ENCODE measurements at places on chromosomes 2 and 18.

DNA sequence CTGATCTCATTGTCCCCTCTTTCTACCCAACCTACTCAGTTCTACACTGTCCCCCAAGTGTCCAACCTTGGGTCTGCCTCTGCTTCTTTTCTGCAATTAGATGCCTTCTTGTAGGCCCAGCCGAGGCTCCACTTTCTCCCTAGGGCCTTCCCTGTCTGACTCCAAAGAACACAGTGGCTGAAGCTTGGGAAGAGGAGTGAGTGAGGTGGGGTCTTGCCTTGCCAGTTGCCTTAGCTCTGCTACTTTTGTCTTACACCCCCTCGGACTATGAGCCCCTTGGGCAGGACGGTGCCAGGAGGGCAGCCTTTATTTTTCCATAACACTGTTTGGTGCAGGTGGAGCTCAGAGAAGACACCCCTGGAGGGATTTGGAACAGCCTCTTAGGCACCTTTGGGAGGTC, 345.1 kb downstream of the CYP26B1 start:
- DNase-seq: no peak

DNA sequence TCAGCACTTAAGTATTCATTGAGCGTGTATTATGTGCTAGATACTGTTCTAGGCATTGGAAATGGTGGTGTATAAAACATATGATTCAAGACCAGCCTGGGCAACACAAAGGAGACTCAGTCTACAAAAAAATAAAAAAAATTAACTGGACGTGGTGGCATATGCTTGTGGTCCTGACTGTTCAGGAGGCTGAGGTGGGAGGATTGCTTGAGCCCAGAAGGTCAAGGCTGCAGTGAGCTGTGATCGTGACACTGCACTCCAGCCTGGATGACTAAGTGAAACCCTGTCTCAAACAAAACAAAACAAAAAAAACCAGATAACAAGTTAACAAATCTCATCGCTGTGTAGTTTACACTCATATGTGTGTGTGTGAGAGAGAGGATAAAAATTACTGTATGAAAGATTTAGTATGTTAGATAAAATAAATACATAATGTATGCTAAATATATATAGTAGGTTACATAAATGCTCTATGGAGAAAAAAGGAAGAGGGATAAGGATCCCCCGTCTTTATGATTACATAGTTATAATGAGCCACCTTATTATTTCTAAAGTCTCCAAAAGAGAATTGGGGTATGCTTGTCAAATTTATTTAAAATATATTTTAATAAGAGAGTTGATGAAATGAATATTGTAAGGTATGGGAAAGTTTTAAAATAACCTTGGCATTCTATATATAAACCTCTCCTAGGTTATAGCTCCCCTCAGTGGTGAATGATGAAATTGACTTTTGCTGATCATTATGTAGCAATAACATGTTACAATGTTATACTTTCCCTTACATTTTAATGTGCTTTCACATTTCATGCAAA, 69.2 kb downstream of the EHBP1 start:
- DNase-seq: no peak

DNA sequence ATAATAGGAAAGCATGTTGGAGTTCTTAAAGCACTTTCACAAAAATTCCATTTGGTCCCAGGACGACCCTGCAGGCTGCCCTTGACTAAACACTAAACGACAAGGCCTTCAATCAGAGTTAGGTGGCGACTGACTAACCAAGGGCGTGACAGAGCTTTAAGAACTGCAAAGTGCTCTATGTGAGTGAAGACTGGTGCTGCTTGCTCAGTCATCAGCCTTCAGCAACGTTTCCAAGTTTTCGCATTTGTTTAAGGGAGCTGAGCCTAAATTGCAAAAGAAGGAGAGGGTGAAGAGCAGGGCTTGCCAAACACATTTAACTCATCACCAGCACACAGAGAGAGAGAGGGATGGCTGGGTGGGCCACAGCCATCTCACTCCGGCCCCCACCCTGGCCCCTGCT, 204.7 kb upstream of the PID1 start:
- DNase-seq: no peak

- no peak for DNase-seq
Observed at GRCh38 chr2:54559006-54559445, 102.9 kb downstream of the SPTBN1 start.

DNA sequence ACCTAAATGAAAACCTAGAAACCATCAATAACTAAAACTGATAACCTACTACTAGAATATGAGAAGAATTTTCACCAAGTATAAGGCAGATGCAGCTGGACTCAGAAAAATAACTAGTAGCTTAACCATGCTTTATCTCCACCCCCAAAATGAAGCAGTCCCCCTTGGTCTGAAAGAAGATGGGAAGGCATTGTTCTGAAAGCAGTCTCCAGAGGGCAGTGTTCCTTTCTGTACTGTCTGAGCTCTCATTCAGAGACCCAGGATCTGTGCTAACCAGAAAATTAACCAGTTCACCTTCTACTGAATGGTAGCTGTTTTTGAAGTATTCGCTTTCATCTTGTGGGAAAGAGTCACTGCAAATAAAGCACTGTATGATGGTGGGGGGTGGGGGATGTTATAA, 273.0 kb downstream of the PDE11A start:
- no peak for DNase-seq

GRCh38 chr2:201452058-201452921, 750 bp downstream of the STRADB start:
- no peak for DNase-seq

- no peak for DNase-seq
Observed at GRCh38 chr18:4107049-4107467, 348.0 kb downstream of the DLGAP1 start.

- DNase-seq: no peak
Observed at GRCh38 chr2:52703004-52703403, 1064.6 kb upstream of the CHAC2 start.

DNA sequence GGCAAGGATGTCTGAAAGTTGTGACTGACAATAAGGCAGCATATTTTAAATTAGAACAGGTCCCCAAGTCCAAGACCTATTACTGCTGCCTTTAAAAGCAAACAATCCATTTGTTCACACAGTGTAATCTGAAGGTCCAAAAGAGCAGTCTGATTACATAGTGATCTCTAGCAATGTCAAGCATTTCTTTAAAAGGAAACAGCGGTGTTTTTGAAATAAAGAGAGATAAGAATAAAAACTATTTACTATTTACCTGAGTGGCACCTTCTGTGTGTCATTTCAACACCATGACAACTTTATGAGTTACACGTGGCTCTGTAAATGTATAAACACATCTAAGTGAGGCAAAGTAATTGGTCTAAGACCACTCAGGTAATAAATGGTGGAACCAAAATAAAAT, 1009.9 kb upstream of the CNTNAP5 start:
- no peak for DNase-seq

Data from NCI-H2081 treated with DMSO at 0.1 percent for 48 hours (cell line).